ENCODE measurements at places on chromosomes 16 and 17.

- no peak for DNase-seq
Observed at GRCh38 chr16:73347500-73348375, 299.8 kb upstream of the ZFHX3 start.

GRCh38 chr17:46977348-46977747 lies 1.7 kb downstream of the RPRML start:
- no peak for DNase-seq

DNA sequence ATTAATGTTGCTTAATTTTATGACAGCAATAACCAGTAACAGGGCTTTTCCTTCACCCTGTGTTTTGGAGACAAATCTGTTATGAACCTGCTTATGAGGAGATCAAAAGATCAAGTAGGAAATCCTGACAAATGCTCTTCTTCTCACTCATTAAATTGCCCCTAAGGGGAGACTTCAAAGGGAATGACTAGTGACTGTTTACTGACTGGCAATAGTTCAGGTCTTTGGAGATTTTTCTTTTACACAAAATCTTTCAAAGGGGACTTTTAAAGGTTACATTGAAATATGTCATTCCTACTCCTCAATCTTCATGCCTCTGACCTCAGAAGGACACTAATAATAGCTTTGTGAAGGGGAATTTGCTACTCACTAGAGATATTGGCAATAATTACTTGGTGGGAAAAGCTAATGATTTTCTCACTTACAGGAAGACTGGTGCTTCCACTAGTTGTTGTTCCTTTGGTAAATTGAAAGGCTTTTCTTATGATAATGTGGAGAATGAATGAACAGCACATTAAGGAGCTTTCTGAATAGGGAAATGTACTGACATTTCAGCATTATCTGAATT lies 292.9 kb upstream of the CA10 start:
- no peak for DNase-seq

DNA sequence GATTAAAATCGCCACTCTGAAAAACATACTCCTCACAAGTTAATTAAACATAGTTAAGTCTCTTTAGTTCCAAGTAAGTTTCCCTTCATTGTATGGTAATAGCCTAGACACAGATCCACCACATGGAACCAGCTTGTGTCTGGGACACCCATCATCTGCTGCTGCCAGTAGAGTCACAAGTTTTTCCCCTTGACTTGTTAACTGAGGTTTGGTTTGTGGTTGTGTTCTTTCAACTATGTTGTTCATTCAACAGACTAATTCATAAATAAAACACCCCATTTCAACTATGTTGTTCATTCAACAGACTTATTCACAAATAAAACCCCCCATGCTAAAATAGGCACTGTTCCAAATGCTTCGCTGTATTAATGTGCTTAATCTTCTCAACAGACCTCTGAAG lies 24.4 kb downstream of the YWHAE start:
- no peak for DNase-seq

DNA sequence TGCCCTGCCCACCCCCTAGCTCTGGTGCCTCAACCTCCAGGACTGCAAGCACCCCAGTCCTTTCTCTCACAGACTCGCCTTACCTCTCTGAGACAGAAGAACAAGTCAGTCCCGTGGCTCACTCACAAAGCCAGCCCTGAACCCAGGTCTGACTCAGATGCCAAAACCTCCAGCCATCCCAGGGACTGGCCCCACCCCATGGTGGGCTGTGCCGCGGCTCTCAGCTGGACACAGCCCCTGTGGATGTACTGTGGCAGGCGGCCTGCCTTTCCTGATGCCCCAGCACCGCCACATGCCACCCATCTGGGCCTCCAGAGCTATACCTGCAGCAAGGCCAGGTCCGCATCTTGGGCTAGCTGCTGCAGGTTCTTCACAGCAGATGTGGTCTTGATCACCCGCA lies 19.8 kb downstream of the MPG start:
- no peak for DNase-seq

GRCh38 chr17:78128551-78129350 lies at the start of gene TMC6:
Gene TMC6 (minus strand): TSS chr17:78128755. CDS start chr17:78126832, 1,923 bp downstream.
- DNase-seq, result no peak

DNA sequence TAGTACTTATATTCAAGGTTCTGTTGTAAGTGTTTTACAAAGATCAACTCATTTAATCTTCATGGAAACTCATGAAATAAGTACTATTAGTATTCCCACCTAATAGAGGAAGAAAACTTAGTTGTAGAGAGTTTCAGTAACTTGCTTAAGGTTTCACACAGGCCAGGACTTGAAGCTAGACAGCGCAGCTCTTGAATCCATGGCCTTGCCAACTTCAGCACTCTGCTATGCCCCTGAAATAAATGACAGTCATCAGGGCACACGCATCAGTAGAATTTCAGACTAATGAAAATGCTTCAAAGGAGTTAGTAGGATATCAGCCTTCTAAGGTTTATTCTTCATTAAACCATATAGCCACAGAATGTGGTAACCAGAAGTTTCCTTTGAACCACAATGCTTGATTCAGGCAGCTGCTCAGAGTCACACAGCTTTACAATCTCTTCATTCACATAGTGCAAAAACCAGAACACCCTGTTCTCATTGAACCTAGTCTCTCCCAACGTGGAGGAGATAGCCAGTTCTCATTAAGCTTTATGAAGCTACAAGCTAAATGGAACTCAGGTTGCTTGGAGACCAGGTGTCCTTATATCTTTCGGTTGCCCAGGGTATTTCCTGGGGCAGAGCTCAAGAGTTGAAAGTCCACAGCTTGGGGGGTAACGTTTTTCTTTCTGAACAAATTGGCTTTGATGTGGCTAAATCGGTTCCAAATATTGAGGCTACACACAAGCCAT lies 39.7 kb downstream of the KCNJ2 start:
- DNase-seq, result no peak

DNA sequence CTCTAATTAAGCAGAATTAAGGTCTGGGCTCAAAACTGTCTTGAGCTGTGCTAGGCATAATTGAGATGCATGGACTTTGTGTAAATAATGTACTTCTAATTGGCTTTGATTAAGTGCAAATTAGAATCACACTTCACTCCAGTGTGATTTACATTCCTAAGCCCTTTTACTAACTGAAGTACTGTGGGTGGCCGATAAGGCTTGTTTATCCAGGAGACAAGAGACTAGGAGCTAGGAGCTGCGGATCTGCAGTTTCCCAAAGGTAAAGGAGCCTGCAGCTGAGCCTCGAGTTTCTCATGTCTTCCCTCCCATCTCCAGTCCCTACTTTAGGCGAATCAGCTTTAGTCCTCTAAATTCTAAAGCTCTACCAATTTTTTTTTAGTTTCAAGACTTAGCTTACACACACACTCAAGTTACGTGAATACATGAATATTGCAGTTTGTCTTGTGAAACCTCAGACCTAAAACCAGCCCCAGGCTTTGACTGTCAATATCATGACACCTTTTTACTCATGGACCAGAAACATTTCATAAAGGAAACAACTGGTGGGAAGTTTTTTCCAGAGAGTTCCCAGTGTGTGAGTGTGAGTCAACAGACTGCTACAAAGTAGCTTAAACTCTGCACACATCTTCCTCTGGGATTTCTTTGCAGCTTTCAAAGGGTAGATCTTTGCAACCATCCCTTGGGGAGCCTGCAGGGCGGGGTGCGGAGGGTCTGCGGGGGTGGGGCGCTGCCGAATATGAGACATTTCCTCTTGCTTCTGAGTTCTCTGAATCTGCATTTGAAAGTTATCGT lies 113.9 kb upstream of the TBX2 start:
- DNase-seq, result no peak

DNA sequence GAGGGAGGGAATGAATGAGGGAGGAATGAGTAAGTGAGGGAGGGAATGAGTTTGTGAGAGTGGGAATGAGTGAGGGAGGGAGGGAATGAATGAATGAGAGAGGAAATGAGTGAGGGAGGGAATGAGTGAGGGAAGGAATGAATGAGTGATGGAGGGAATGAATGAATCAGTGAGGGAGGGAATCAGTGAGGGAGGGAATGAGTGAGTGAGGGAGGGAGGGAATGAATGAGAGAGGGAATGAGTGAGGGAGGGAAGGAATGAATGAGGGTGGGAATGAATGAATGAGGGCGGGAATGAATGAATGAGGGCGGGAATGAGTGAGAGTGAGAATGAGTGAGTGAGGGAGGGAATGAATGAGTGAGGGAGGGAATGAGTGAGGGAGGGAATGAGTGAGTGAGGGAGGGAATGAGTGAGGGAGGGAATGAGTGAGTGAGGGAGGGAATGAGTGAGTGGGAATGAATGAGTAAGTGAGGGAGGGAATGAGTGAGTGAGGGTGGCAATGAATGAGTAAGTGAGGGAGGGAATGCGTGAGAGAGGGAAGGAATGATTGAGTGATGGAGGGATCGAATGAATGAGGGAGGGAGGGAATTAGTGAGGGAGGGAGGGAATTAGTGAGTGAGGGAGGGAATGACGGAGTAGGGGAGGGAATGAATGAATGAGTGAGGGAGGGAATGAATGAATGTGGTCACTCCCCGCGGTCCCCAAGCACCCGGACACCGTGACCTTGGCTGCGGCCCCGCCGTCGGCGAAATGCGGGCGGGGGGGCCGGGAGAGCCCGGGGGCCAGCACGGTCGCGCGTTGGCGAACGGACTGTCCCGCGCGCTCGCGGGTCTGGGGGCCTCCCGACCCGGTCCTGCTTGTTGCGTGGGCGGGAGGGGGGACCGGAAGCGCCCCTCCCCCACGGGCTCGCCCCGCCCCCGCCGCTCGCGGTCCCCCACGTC lies 1.1 kb upstream of the UBE2I start:
- no peak for DNase-seq

- DNase-seq, result no peak
Observed at GRCh38 chr17:33803686-33804085, 451.4 kb upstream of the CCL2 start.

GRCh38 chr17:58345500-58345899 lies 6.5 kb downstream of the SUPT4H1 start:
- no peak for DNase-seq

- DNase-seq, result no peak
Observed at GRCh38 chr17:76394166-76394565, 9.8 kb downstream of the SPHK1 start.

DNA sequence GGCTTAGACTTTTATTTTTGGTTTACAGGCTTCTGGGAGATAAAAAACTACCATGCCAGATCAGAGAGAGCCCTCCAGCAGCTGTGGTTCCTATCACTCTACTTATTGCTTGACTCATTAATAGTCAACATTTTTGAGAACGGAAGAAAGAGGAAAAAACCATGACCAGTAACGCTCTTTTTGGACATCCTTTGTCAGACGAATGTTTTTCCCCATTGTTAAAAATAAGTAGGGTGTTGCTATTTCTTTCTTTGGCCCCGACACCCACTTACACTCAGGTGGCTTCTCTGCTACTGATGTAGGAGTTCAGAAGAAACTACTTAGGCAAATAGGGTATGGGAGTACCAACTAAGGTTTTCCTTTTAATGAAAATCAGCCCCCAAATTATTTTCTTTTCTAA lies 27.5 kb downstream of the TVP23A start:
- DNase-seq, result no peak

DNA sequence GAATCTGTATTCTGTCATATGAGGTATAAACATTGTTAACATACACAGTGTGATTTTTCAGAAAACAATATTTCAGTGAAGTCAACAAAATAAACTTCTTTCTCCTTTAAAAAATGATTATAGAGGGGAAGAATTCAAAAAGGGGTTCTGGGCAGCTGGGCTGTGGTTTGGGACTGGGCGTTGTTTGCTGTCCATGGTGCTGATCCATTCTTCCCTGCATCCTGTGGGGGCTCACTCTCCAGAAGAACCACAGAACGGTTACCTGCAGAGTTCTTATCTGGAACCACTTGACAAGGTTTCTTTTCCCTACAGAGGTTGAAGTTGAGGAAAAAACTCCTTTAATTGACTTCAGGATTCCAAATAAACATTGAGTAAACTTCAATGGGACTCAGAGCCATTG lies 1091.0 kb downstream of the CDH8 start:
- no peak for DNase-seq

DNA sequence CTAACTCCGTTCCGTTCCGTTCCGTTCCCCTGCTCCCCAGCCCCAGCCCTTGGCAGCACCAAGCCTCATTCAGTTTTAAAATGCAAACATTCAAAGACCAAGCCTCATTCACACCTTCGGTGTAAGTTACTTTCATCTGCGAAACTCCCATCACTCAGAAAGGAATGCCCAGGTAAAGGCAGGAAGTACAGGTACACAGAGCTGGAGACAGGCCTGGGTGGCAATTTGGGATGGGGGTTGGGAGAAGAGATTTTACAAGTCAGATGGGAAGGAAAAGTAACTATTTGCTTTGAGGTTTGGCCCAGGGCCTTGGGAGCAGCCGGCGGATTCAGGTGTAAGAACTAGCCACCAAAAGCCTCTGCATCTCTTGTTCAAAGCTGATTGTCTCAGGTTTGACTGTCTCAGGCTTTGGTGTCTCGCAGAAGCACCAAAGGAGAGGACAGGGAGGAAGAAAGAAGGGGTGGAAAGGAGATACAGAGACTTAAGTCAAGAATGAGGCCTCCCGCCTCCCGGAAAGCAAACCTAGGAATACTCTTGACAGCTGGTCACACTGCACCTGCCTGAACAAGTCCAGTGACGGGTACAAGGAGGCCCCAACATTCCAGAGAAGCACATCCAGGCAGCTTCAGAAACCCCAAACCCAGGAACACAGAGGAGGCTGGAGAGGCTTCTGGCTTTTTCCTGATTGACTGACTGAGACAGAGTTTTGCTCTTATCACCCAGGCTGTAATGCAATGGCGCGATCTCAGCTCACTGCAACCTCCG lies 54.7 kb downstream of the NXN start:
- no peak for DNase-seq

DNA sequence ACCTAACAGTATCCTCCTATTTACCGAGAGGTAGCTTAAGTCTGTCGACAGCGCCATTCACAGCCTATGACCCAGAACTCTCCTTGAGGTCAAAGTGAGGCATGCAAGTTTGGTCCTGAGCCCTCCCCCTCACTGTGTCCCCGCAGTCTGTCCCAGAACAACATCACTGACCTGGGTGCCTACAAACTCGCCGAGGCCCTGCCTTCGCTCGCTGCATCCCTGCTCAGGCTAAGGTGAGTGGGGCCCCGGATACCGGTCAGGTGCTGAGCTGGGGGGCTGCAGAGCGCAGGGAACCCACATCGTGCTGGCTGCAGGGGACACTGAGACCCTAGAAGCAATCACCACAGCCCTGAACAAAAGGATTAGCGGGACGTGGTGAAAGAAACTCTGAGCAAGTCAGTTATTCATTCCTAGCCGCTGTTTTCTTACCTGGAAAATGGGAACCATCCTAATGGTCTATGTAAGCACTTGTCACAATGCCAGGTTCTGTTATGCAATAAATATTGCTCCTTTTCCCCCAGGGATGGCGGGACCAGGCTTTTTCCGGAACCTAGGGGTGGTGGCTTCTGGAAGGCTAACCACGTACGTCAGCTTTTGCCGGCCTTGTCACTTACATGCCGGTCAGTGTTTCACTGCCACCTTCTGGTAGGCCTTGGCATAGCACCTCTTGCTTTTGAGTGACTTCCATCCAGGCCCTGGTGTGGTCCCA lies 23.8 kb downstream of the DEXI start:
- DNase-seq, result peak; percentile 74

DNA sequence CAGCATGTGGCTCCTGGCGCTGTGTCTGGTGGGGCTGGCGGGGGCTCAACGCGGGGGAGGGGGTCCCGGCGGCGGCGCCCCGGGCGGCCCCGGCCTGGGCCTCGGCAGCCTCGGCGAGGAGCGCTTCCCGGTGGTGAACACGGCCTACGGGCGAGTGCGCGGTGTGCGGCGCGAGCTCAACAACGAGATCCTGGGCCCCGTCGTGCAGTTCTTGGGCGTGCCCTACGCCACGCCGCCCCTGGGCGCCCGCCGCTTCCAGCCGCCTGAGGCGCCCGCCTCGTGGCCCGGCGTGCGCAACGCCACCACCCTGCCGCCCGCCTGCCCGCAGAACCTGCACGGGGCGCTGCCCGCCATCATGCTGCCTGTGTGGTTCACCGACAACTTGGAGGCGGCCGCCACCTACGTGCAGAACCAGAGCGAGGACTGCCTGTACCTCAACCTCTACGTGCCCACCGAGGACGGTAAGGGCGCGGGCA lies 645 bp downstream of the NLGN2 start:
- DNase-seq, result no peak

Data from activated CD4-positive, alpha-beta T cell treated with anti-CD3 and anti-CD28 coated beads, Interleukin-2, amount 50 U/mL, for 24 hours (primary cell).